DMS79 (cell line): ENCODE measurements at places on chromosomes 12 and 14.

DNA sequence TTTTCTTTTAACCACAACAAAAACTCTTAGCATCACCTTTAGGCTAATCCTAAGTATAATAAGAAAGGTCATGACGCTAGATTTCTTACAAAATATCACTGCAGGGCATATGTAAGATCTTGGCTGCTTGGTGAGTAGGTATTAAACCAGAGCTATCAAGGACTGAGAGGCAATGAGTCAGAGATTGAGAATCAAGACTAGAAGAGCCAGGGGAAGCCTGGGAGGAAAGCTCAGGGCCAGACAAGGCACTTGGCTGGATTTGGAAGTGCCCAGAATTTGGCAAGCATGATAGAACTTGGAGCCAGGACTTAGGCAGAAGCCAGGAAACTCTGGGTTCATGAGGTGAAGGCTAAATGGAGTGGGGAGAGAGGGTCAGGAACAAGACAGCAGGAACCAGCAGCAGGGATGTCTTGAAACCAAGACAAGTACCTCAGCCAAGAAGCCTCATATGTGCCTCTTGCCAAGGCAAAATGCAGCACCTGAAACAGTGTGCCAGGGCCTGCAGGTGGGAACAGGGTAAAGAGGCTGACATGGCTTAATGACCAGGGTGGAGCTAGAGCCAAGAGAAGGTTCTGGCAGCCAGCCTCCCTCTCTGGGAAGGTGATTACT, 49.9 kb downstream of the PTHLH start:
- DNase-seq = peak; percentile 58

GRCh38 chr12:12070674-12071656, at the start of gene BCL2L14:
BCL2L14 (plus strand) TSS chr12:12070939; CDS start chr12:12079306, 8,367 bp downstream.
- DNase-seq = no peak

- DNase-seq = no peak
Measured at GRCh38 chr12:50218386-50218785, 51.2 kb upstream of the CERS5 start.

- DNase-seq = no peak
Measured at GRCh38 chr12:104136577-104136976, 1.4 kb downstream of the NFYB start.

- DNase-seq = no peak
Measured at GRCh38 chr12:64624035-64624434, 13.7 kb downstream of the RASSF3 start.

GRCh38 chr12:78209846-78210505, 379.3 kb downstream of the NAV3 start:
- peak; percentile 72 for DNase-seq
